ENCODE measurements at places on chromosomes 16 and 17.

GRCh38 chr17:75854881-75855309 lies 240 bp downstream of the WBP2 start:
- no peak for DNase-seq

DNA sequence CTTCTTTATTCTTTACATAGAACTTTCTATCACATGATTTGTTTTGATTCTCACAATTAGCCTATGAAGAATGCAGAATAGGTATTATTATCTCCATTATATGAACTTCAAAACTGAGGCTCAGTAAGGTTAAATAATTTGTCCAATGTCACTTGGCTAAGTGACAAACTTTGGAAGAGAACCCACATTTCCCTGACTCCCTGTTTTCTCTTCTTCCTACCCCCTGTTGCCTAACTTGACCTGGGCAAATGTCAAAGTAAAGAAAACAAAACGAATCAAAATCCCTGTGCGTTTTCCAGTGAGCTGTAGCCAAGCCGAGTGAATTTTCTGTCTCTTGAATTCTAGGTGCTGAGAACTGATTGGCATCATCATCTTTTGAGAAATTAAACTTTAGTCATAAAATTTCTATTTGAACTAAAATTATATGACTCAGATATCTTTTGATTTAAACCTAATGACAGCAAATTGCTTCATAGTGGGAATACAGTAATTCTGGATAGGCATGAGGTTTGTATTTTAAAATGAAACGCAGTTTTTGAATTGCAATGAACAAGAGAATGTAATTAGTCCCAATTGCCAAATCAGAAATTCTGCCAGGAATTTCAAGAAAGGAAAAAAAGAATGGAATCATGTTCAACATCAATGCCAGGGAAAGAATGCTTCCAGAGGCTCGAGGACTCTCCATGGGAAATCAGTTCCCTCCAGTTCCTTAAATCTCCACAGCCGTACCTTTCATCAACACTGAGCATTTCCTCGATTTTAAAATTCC lies 4.6 kb upstream of the NACA2 start:
- DNase-seq, result no peak

- no peak for DNase-seq
These were observed 29.9 kb downstream of the PIK3R6 start for GRCh38 chr17:8837563-8838075.

DNA sequence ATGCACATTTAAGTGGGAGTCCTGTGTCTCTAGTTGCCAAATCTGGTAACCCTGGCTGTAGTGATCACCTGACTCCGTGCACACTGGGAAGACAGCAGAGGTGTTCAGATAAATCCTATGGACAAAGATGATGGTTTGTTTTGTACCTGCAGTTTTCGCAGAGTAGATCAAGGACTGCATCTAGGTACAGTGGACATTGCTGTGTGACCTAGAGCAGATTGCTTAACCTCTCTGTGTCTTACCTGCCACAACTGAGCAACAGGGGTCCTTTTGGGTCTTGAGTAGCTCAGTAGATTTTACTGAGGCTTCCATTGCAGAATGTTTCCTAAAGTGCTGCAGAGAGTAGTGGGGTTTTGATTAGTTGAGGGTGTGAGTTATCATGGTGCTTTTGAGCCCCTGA lies 160.8 kb downstream of the SHISA9 start:
- DNase-seq, result no peak

DNA sequence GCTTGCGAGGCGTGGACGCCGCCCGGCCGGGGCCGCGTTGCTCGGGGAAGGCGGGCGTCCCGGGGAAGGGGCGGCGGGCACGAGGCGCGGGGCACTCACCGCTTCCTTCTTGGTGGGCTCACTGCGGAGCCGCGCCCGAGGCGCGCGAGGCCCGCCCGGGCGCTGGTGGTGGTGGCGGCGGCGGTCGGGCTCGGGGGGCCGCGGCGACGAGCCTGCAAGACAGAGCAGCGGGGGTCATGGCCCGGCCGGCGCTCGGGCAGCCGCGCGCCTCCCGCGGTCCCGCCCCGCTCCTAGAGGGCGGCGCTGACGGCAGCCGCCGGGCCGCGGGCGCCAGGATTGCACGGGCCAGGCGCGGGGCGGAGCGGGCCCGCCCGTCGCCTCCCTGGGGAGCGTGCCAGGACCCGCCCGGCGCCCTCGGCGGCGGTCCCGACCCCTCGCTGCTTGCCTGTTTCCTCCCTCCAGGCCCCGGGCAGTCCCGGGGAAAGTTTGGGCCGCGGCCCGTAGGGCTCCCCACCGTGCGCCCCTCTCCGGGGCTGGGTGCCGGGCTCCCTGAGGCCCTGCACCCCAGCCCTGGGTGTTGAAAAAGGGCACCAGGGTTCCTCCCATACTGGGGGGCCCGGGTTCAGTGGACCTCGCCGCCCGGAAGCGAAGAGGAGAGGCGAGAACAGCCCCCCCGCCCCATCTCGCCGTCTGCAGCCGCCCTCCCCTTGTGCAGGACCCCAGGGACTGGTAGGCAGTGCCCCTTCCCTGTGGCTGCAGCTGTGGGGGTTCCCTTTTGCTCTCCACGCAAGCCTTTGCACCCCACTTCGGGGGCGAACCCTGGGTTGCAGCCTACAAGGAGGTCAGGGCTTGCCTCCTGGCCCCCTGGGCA lies at the start of gene C16orf74:
TSS of gene C16orf74 (minus strand) at position 270 of the 871 bp plus-strand sequence. CDS start 15,879 bp downstream, outside the sequence.
- peak; percentile 18 for DNase-seq

GRCh38 chr17:16952401-16952800 lies 19.5 kb downstream of the TNFRSF13B start:
- DNase-seq, result no peak
